Stimulated activated CD4-positive, alpha-beta T cell treated with anti-CD3 and anti-CD28 coated beads, TNF-alpha, amount 100 ng/mL, for 24 hours (primary cell): ENCODE measurements at places on chromosomes 11 and 22.

DNA sequence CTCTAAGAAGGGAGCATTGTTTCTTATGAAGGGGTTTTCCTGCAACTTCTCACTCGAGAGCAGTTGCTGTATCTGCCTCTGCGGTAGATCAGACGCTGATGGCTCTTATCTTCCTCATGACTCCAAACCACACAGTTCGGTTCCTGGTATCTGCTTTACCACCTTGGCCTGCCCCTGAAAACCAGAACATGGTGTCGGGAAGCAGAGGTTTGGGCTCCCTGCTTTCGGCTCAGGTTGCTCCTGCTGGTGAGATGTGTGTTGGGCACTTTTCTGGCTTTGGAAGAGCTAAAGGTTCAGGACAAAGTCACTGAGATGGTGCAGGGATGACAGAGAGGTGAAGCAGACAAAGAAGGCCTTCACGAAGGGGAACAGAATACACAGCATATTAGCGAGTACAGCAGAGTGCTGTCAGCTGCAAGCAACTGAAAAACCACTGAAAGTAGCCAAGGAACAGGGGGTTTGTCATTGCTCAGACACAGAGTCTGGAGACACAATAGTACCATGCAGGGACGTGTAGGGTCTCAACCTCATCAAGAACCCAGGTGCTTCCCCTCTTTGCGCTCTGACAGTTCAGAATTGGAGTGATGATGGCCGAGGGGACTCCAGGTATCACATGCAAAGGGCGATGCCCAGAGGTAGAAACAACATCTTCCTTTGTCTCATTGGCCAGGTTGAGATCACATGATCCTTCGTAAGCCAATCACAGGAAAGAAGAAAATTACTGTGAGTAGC, 11.9 kb upstream of the CSF2RB start:
- DNase-seq: no peak

GRCh38 chr11:12356944-12357655, 20.3 kb upstream of the PARVA start:
- no peak for DNase-seq

- DNase-seq: no peak
Measured at GRCh38 chr11:82732348-82732733, 1.3 kb downstream of the FAM181B start.

- DNase-seq: no peak
Measured at GRCh38 chr11:79078999-79079398, 361.8 kb downstream of the TENM4 start.

DNA sequence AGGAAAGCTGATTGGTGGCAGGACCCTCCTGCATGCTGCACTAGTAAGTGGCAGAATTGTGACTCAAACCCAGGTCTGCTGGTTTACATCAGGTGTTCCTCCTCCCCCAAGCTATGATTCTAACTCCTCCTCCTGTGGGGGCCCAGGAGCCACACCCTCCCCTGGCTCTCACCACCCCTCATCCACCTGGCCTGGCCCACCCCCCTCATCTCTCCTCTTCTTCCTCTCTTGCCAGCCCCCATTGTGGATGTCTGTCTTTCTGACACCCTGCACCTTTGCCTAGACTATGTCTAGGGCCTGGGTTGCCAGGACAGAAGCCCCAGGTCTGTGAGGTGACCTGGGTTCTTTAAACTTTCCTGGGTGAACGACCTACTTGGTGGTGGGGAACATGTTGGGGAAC, 59.9 kb downstream of the GRIK4 start:
- no peak for DNase-seq

GRCh38 chr11:113715882-113716625, 9.9 kb upstream of the TMPRSS5 start:
- DNase-seq: no peak

GRCh38 chr11:120904116-120904515, 119.8 kb upstream of the TBCEL start:
- DNase-seq: no peak

- DNase-seq: no peak
Measured at GRCh38 chr11:35105319-35106079, 33.5 kb upstream of the CD44 start.

DNA sequence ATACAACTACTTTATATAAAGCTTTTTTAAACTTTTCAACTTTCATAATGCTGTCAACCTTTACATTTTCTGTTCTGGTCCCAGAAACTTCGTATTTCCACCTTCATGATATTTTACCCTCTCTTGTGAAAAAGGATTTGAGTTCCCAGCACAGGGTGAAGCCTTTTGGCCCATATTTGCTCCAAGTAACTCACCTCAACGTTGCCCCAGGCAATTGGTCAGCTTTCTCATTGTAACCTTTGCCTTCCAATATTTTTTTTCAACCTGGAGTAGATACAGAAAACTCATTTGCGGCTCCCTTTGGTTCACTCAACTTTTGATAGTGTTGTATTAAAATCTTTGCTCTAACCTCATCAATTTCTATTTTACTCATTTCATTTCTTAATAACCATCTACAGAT, 21.1 kb upstream of the FAR1 start:
- DNase-seq: no peak

GRCh38 chr11:65436412-65437032, 13.9 kb downstream of the NEAT1 start:
- no peak for DNase-seq

DNA sequence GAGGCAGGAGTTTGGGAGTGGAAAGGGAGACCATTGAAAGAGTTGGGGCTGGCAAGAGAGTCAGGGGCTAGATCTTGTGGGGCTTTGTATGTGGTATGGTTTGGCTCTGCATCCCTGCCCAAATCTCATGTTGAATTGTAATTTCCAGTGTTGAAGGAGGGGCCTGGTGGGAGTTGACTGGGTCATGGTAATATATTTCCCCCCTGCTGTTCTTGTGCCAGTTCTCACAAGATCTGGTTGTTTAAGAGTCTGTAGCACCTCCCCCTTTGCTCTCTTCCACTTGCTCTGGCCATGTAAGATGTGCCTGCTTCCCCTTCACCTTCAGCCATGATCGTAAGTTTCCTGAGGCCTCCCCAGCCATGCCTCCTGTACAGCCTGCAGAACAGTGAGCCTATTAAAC, 10.1 kb upstream of the RAB3IL1 start:
- no peak for DNase-seq

GRCh38 chr11:117269856-117270255, 21.3 kb upstream of the BACE1-AS start:
- no peak for DNase-seq

DNA sequence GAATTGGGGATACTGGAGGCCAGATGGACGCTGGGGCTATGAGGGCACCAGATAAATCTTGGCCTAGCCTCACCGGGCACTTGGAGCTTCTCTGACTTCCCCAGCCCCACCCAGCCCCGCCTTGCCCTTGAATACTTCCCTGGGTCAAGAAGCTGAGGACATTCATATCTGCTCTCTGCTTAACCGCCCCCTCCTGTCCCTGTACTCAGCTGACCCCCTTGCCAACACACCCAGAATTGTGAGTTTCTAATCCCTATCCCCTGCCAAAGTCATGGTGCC, 22.0 kb downstream of the FADS3 start:
- DNase-seq: no peak

DNA sequence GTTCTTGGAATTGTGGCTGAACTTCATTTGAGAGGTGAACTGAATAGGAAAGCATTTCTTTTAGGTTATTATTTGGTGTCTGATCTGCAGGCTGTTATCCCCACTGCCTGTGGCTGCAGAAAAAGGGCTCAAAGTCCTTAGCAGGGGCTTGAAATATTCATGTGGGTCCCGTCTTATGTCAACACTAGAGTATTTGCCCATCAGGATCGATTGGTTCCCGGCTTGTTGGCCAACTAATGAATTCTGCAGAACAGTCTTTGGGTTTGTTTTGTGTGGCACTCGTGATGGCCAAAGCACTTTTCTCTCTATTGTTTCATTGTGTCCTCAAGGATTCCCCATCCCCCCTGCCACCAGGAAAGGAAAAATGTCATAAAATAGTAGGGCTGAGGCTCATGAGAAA, 211.9 kb downstream of the MYO18B start:
- DNase-seq: no peak

- no peak for DNase-seq
Measured at GRCh38 chr11:73716153-73717056, 44.5 kb downstream of the RAB6A start.

- DNase-seq: peak; percentile 8
Measured at GRCh38 chr22:46934746-46935491, 172.5 kb downstream of the TBC1D22A start.

GRCh38 chr11:109851780-109852390, 241.3 kb upstream of the ZC3H12C start:
- DNase-seq: no peak

GRCh38 chr11:61690706-61691379, 10.7 kb downstream of the DAGLA start:
- DNase-seq: no peak

GRCh38 chr22:22812031-22812905, 75.3 kb upstream of the IGLL5 start:
- DNase-seq: no peak

DNA sequence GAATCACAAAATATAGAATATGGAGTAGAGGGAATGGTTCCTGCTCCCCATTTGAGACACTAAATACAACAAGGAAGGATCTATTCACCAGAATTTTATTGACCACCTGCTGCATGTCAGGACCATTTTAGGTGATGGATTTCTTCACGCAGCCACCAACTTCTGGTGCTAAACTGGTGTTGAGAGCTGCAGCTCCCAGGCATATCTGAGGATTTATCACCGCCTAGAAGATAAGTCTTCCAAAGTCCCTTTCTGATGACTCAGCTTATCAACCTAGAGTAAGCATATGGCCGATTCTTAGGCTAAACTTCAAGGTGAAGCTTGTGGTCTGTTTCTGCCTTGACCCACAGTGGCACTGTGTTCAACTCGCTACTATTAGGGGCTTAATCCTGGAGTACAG, 6.7 kb downstream of the DDI1 start:
- no peak for DNase-seq

- DNase-seq: no peak
Measured at GRCh38 chr11:10641912-10642697, 51.5 kb downstream of the IRAG1 start.

- DNase-seq: no peak
Measured at GRCh38 chr11:34493468-34493867, 20.1 kb downstream of the ELF5 start.

GRCh38 chr11:131038597-131038996, 122.3 kb upstream of the SNX19 start:
- no peak for DNase-seq

- DNase-seq: no peak
Measured at GRCh38 chr22:44091021-44091721, 67.1 kb downstream of the PARVB start.

GRCh38 chr22:50208939-50209892, 8.4 kb downstream of the SELENOO start:
- DNase-seq: no peak

DNA sequence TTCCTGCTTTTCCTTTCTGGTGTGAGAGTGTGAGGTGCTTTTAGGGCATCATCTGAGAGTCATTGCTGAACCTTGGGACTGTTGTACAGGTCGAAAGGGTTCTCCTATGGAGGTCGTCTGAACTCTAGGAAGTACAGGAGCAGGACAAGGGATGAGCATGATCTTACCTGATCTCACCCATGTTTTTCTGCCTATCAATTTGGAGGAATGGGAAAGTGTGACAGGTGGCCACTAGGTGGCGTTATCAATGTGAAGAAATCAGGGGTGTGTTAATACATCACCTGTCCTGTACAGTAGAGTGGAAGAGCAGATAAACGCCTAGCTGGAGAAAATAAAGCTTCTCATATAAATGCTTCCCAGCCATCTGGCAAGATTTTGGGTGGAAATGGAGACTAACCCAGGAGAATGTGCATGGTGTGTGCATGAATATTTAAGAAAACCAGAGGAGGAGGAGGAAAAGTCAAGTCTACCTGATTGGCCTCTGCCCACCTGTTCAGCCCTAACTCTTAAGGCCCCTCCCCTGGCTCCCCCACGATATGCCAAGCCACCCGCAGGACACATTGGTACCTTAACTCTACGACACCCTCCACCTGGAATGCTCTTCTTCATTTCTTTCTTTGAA, 72.0 kb upstream of the NARS2 start:
- DNase-seq: peak; percentile 11

DNA sequence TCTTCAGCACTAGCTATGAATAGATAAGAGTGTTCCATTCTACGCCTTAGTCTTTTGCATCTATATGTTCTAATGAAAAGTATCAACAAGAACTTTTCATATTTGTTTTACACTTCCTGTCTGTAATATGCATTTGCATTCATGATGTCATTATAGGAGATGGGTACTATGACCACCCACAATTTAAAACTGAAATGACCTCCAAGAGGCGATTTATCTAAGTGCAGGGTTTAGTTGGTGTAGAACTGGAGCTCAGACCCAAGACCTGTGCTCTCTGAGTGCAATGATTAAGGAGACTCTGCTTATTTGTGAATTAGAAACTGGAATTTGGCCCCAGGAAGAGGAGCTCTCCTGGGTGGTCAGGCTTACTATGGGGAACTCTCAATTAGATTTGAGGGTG, 289.1 kb downstream of the ETS1 start:
- no peak for DNase-seq

- peak; percentile 45 for DNase-seq
Measured at GRCh38 chr11:61587951-61588727, 7.3 kb upstream of the SYT7 start.

GRCh38 chr11:21492931-21493330, 700.0 kb upstream of the ANO5 start:
- DNase-seq: no peak

- no peak for DNase-seq
Measured at GRCh38 chr11:76496174-76496573, 51.4 kb downstream of the EMSY start.

- DNase-seq: peak; percentile 93
Measured at GRCh38 chr22:42079319-42080251, at the start of gene SMDT1. Gene SMDT1, plus strand, starts transcription at chr22:42079700. Its CDS starts 69 bp downstream, at chr22:42079769.

DNA sequence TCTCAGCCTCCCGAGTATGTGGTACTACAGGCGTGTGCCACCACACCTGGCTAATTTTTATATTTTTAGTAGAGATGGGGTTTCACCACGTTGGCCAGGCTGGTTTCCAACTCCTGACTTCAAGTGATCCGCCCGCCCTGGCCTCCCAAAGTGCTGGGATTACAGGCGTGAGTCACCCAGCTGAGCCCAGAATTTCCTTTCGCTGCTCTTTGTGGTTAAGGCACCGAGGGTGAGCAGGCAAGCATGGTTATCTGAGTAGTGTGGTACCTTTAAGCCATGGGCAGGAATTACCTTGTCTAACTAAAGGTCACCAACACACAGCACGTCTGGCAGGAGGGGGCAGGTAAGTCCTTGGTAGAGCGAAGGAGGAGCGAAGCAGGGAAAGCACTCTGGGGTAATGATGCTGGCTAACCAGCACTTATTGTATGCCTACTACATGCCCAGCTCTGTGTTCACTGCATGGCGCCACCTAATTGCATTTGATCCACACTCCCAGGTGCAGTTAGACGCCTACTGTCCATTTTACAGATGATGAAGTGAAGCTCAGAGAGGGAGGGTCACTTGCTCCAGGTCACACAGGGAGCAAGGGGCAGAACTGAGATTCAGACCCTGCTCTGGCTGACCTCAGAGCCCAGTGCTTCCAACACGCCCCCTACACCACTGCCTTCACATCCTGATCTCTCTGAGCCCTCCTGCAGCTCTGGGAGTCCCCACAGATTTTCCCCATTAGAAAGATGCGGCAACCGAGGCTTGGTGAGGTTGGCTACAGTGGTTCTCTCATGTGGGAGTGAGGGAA, 45.7 kb downstream of the TRIOBP start:
- no peak for DNase-seq
